ENCODE measurements at places on chromosomes 16 and 17. TPM values are rescaled to one million over a fixed set of nuclear protein-coding genes. Genes with fewer than 3 reads are reported as not detected.

DNA sequence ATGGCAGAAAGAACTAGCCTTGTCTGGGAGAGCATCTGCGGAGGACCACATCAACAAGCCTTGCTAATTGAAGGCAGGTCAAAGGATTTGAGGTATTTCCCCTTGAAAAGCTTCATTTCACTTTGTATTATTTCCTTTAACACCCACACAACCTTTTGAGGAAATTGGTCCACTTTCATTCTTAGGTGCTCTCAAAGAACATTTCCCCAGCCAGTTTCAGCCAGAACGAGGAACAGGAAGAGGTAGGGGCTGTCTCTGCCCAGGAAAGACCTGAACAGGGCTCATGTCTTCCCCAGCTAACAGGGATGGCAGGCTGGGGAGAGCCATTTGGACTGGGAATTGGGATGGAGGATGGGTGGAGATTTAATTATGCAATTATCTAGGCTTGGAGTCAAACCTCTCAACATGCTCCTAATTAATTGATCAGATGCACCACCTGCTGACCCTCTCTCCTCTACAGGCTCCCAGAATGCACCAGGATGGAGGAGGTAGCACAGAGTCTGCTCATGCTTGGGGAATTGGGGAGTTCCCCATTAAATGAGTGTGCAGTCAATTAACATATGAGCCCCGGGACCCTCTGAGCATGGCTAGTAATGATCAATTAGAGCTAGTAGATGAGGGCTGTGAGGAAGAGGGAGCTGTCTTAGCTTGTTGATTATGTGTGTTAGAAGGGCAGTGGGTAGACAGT lies 84.6 kb downstream of the GP2 start:
- no peak overlapping the region for H3K4me3 ChIP-seq
- no peaks in the 10 kb centered on the region for H3K4me1 ChIP-seq
- H3K36me3 ChIP-seq = no peaks in the 10 kb centered on the region
- DNase-seq = no peak

GRCh38 chr17:7573324-7574080 lies 5.9 kb upstream of the CD68 start:
- H3K27me3 ChIP-seq = no peaks in the 10 kb centered on the region
- DNase-seq = peak; percentile 89
- no peaks in the 10 kb centered on the region for H3K4me1 ChIP-seq
- no peaks in the 10 kb centered on the region for H3K36me3 ChIP-seq

- H3K27me3 ChIP-seq = no peaks in the 10 kb centered on the region
- H3K4me3 ChIP-seq = peak overlapping the region; percentile 60
- no peak for DNase-seq
- H3K27ac ChIP-seq = peak overlapping the region; percentile 95
- no peaks in the 10 kb centered on the region for H3K4me1 ChIP-seq
Observed at GRCh38 chr17:44065668-44066203, 735 bp downstream of the LSM12 start.

GRCh38 chr16:67086822-67087221 lies 22.9 kb upstream of the PHAF1 start:
- no peaks in the 10 kb centered on the region for H3K36me3 ChIP-seq
- no peaks in the 10 kb centered on the region for H3K27me3 ChIP-seq

DNA sequence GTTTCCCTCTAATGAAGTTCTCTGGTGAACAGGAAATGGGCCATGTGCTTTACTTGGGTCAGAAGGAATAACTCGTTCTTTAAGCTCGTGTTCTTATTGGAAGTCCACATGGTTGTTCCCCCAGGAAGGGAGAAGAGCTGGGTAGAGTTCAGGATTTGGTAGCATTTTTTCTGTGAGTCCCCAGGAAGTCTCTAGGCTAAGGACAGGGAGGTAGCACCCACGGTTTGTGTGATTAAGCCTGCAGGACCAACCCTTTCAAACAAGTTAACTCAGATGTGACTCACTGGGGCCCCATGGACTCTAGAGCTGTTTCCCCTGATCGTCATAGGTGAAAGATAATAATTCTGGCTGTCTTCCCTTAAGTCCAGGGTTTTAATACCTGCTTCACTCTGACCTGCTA lies 16.4 kb downstream of the SAP30BP start:
- no peaks in the 10 kb centered on the region for H3K27me3 ChIP-seq
- no peak overlapping the region for H3K27ac ChIP-seq
- H3K36me3 ChIP-seq = no peaks in the 10 kb centered on the region
- DNase-seq = no peak
- H3K4me1 ChIP-seq = peaks cover 9% of the 10 kb centered on the region

GRCh38 chr16:27826081-27826892 lies 237.2 kb downstream of the GSG1L start:
- no peak overlapping the region for H3K4me3 ChIP-seq
- no peaks in the 10 kb centered on the region for H3K4me1 ChIP-seq
- H3K27ac ChIP-seq = no peak overlapping the region
- no peaks in the 10 kb centered on the region for H3K27me3 ChIP-seq
- no peak for DNase-seq

GRCh38 chr17:50265690-50266315 lies 8.5 kb upstream of the TMEM92 start:
- H3K4me3 ChIP-seq = no peak overlapping the region
- DNase-seq = peak; percentile 16
- H3K27me3 ChIP-seq = no peaks in the 10 kb centered on the region

The CLEC18A gene
- 1.1 TPM for total RNA-seq

The CDH11 gene
- total RNA-seq = 51.8 TPM

- H3K4me1 ChIP-seq = no peaks in the 10 kb centered on the region
- no peaks in the 10 kb centered on the region for H3K36me3 ChIP-seq
- DNase-seq = no peak
- no peaks in the 10 kb centered on the region for H3K27me3 ChIP-seq
- H3K4me3 ChIP-seq = no peak overlapping the region
Observed at GRCh38 chr17:15392326-15392741, 50.9 kb upstream of the TEKT3 start.

DNA sequence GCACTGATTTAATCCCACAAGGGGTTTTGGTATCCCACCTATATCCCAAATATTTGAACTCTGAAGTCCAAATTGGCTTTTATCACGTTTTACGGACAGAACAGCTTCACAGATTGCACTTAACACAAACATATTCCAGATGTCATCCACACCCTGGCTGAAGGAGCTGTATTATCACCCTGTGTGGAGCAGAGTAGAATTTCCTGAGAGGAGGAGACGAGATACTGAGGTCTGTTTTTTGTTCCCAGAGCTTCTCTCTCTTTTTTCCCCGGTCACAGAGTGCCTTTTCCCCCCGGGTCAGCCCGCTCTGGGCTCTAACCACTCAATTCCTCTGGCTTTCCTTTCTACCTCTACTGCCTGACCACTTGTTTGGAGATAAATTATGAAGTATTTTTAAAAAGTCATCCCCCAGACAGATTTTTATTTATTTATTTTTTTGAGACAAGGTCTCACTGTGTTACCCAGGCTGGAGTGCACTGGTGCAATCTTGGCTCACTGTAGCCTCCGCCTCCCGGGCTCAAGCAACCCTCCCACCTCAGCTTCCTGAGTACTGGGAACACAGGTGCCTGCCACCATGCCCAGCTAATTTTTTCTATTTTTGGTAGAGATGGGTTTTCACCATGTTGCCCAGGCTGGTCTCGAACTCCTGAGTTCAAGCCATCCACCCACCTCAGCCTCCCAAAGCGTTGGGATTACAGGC lies 30.7 kb downstream of the DNAH2 start:
- H3K27ac ChIP-seq = peak overlapping the region; percentile 63
- H3K4me1 ChIP-seq = no peaks in the 10 kb centered on the region
- H3K36me3 ChIP-seq = no peaks in the 10 kb centered on the region
- no peaks in the 10 kb centered on the region for H3K27me3 ChIP-seq

All from uterus (tissue), 4 donors.